ENCODE measurements at places on chromosomes 3 and 15. TPM values are rescaled to one million over a fixed set of nuclear protein-coding genes. Genes with fewer than 3 reads are reported as not detected.

The SCAMP5 gene
- 0.36 TPM for polyA plus RNA-seq

The STXBP5L gene
- not detected for polyA plus RNA-seq

The GOLGA8R gene
- polyA plus RNA-seq = not detected

The DZIP1L gene
- polyA plus RNA-seq = 1.7 TPM

The SLC7A14 gene
- not detected for polyA plus RNA-seq

The CDC25A gene
- 8.2 TPM for polyA plus RNA-seq

The KNG1 gene
- polyA plus RNA-seq = not detected

The SCAANT1 gene
- not detected for polyA plus RNA-seq

The SCG3 gene
- polyA plus RNA-seq = not detected

The ZNF860 gene
- 1.4 TPM for polyA plus RNA-seq

The AGBL1 gene
- not detected for polyA plus RNA-seq

The RTP3 gene
- polyA plus RNA-seq = not detected

The CADM2 gene
- not detected for polyA plus RNA-seq

The FEZF2 gene
- not detected for polyA plus RNA-seq

The POPDC2 gene
- polyA plus RNA-seq = 0.40 TPM

The NAALADL2 gene
- not detected for polyA plus RNA-seq

The PP2D1 gene
- not detected for polyA plus RNA-seq

The CCDC54 gene
- not detected for polyA plus RNA-seq

The CHRM5 gene
- polyA plus RNA-seq = not detected

The CCDC39 gene
- not detected for polyA plus RNA-seq

The SELENOT gene
- polyA plus RNA-seq = 92.1 TPM

The SLC2A2 gene
- not detected for polyA plus RNA-seq

The GPR176 gene
- 18.3 TPM for polyA plus RNA-seq

The SOX2 gene
- 0.09 TPM for polyA plus RNA-seq

The COL8A1 gene
- 63.6 TPM for polyA plus RNA-seq

The XCR1 gene
- polyA plus RNA-seq = not detected

The DLEC1 gene
- polyA plus RNA-seq = not detected

The APOD gene
- not detected for polyA plus RNA-seq

The PEAK1 gene
- 0.81 TPM for polyA plus RNA-seq

The MOBP gene
- not detected for polyA plus RNA-seq

The CACNA2D3 gene
- polyA plus RNA-seq = 0.04 TPM

The GPR62 gene
- polyA plus RNA-seq = not detected

The SEMA3F gene
- polyA plus RNA-seq = 94.2 TPM

The PPIP5K1 gene
- 7.5 TPM for polyA plus RNA-seq

The LEKR1 gene
- 0.27 TPM for polyA plus RNA-seq

The FETUB gene
- not detected for polyA plus RNA-seq

The TTC23 gene
- 7.1 TPM for polyA plus RNA-seq

The SUCLG2 gene
- 26.6 TPM for polyA plus RNA-seq

The ADAMTS7 gene
- 0.42 TPM for polyA plus RNA-seq

The ROBO2 gene
- polyA plus RNA-seq = 0.16 TPM

The GOLGA8Q gene
- not detected for polyA plus RNA-seq

The BFSP2 gene
- not detected for polyA plus RNA-seq

The SLC28A1 gene
- polyA plus RNA-seq = not detected

The PGBD4 gene
- polyA plus RNA-seq = 0.37 TPM

The COL7A1 gene
- polyA plus RNA-seq = 665 TPM

The SEC22C gene
- polyA plus RNA-seq = 34.9 TPM

The DAZL gene
- not detected for polyA plus RNA-seq

The LDHAL6B gene
- polyA plus RNA-seq = not detected

The ACOX2 gene
- polyA plus RNA-seq = 0.39 TPM

The TP63 gene
- polyA plus RNA-seq = 32.7 TPM

The GPR27 gene
- polyA plus RNA-seq = 0.25 TPM

The P3H2 gene
- polyA plus RNA-seq = 21.8 TPM

The TEX55 gene
- polyA plus RNA-seq = not detected

The ZNF502 gene
- polyA plus RNA-seq = 1.3 TPM

The RYR3 gene
- polyA plus RNA-seq = not detected

The SMARCC1 gene
- polyA plus RNA-seq = 18.8 TPM

The HESX1 gene
- 0.17 TPM for polyA plus RNA-seq

The ROPN1B gene
- 0.21 TPM for polyA plus RNA-seq

The MAPKBP1 gene
- polyA plus RNA-seq = 15.3 TPM

The TMEM207 gene
- polyA plus RNA-seq = not detected
